CD8-positive, alpha-beta memory T cell (primary cell): ENCODE measurements at places on chromosomes 1 and 21. TPM values are rescaled to one million over a fixed set of nuclear protein-coding genes. Genes with fewer than 3 reads are reported as not detected.

Gene RGS8
- not detected for total RNA-seq

Gene ARHGAP29
- not detected for total RNA-seq

Gene PKP1
- total RNA-seq: not detected

Gene EDN2
- not detected for total RNA-seq

Gene MTMR11
- 1.9 TPM for total RNA-seq

Gene SLC30A1
- 16.5 TPM for total RNA-seq

Gene SH2D2A
- 163 TPM for total RNA-seq

- H3K27ac ChIP-seq: no peak overlapping the region
- DNase-seq: no peak
- H3K4me1 ChIP-seq: no peaks in the 10 kb centered on the region
- H3K27me3 ChIP-seq: no peaks in the 10 kb centered on the region
- H3K36me3 ChIP-seq: no peaks in the 10 kb centered on the region
These were observed 17.1 kb upstream of the SPAG17 start for GRCh38 chr1:118202076-118202608.

GRCh38 chr21:43367296-43367695, 59.6 kb downstream of the SIK1 start:
- H3K36me3 ChIP-seq: no peaks in the 10 kb centered on the region
- H3K4me3 ChIP-seq: no peak overlapping the region
- no peak overlapping the region for H3K27ac ChIP-seq
- no peaks in the 10 kb centered on the region for H3K27me3 ChIP-seq
- no peak for DNase-seq

DNA sequence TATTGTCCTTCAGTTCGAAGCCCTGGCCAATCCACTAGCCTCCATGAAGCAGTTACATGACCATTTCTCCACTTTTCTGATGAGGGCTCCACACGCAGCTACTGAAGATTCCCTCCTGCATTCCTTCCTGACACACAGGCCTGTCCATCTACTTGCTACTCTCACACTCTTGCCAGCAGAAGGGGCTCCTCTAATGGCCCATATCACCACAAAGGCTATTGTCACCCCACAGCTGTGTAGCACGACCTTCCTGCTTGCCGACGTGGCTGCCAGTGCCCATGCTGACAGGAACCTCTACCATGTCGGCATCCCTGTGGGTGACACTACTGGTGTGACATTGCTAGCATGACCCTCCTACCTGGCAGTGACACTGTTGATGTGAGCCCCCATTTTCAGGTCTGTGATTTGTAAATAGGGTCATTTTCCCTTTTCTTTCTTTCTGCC, 1528.6 kb upstream of the TPTE start:
- no peaks in the 10 kb centered on the region for H3K4me1 ChIP-seq
- H3K27ac ChIP-seq: no peak overlapping the region
- no peak for DNase-seq
- no peak overlapping the region for H3K4me3 ChIP-seq
- H3K27me3 ChIP-seq: no peaks in the 10 kb centered on the region

DNA sequence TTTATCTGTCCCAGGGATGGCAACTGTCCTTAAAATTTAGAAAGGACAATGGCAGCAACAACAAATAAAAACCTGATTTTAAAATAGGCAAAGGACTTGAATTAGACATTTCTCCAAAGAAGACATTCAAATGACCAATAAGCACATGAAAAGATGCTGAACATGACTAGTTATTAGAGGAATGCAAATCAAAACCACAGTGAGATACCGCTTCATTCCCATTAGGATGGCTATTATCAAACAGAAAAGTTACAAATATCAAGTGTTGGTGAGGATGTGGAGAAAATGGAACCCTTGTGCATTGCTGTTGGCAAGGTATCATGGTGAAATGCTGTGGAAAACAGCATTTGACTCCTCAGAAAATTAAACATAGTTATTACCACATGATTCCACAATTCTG, 120.7 kb downstream of the CRB1 start:
- no peaks in the 10 kb centered on the region for H3K36me3 ChIP-seq
- peaks cover 37% of the 10 kb centered on the region for H3K4me1 ChIP-seq
- no peak for DNase-seq
- no peaks in the 10 kb centered on the region for H3K27me3 ChIP-seq
- no peak overlapping the region for H3K27ac ChIP-seq

DNA sequence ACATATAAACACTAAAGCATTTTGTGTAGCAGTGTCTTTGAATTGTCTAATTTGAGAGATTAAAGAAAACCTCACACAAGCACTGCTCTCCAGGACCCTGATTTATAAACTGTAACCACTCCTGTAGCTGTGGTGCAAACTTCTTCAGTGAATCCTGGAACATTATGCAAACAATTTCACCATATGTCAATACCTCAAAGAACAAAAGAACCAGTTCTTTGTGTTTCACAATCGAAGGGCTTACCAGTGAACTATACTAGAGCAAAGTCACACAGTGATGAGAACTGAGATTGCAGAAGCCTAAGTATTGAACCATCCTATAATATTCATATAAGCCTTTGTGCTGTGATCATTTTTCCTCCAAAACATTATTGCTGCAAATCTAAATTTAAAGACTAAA, 21.5 kb downstream of the DPH5 start:
- no peak for DNase-seq
- peaks cover 56% of the 10 kb centered on the region for H3K4me1 ChIP-seq
- H3K27ac ChIP-seq: no peak overlapping the region
- no peaks in the 10 kb centered on the region for H3K27me3 ChIP-seq
- H3K4me3 ChIP-seq: no peak overlapping the region

GRCh38 chr1:225388372-225388771, 39.5 kb downstream of the LBR start:
- no peaks in the 10 kb centered on the region for H3K27me3 ChIP-seq
- H3K4me1 ChIP-seq: no peaks in the 10 kb centered on the region
- H3K36me3 ChIP-seq: no peaks in the 10 kb centered on the region
- no peak overlapping the region for H3K27ac ChIP-seq
- H3K4me3 ChIP-seq: no peak overlapping the region
- DNase-seq: no peak

- H3K27ac ChIP-seq: peak overlapping the region; percentile 64
- H3K27me3 ChIP-seq: no peaks in the 10 kb centered on the region
- no peak overlapping the region for H3K4me3 ChIP-seq
- peaks cover 54% of the 10 kb centered on the region for H3K4me1 ChIP-seq
- no peaks in the 10 kb centered on the region for H3K36me3 ChIP-seq
- DNase-seq: no peak
These were observed 128.8 kb downstream of the ADSS2 start for GRCh38 chr1:244322791-244323521.

DNA sequence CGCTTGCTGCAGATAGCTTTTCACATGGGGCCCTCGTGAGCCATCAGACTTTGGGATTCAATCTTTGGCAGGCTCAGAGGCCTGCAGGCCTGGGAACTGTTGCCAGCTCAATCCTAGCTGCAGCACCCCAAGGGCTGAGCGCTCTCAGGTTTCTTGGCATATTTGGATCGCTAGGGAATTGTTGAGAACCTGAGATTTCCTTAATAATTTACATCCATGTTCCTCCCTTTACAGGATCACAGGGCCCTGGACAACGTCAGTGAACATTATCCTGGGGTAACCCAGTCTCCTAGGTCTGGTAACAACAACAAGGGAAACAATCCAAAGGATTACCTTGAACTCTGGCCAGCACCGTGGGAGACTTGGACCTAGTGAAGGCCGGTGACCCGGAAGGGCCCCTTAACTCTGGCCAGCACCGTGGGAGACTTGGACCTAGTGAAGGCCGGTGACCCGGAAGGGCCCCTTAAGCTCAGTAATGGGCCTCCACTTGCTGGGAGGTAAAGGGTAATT, 49.3 kb upstream of the NEK2 start:
- H3K36me3 ChIP-seq: no peaks in the 10 kb centered on the region
- no peak for DNase-seq
- no peaks in the 10 kb centered on the region for H3K4me1 ChIP-seq

DNA sequence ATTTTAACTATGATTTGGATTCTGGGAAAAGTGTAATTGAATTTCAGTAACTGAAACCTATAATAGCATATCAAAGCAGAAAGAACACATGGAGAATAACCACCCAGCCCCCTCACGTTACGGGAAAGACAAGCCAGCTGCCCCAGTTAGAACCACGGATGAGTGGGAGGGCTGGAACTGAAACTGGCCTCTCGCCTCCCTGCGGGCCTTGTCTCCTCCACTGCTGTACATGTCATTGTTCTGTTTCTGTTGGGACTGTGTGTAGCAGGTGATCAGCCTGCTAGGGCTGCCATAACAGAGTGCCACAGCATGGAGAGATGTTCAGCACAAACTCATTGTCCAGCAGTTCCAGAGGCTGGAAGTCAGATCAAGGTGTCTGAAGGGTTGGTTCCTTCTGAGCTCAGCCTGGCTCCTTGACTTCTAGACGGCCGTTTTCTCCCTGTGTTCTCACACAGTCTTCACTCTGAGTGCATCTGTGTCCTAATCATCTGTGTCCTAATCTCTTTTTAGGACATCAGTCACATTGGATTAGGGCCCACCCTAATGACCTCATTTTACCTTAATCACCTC, 52.4 kb downstream of the MAP3K21 start:
- no peaks in the 10 kb centered on the region for H3K36me3 ChIP-seq
- H3K4me3 ChIP-seq: no peak overlapping the region
- DNase-seq: no peak
- no peak overlapping the region for H3K27ac ChIP-seq
- H3K4me1 ChIP-seq: no peaks in the 10 kb centered on the region

DNA sequence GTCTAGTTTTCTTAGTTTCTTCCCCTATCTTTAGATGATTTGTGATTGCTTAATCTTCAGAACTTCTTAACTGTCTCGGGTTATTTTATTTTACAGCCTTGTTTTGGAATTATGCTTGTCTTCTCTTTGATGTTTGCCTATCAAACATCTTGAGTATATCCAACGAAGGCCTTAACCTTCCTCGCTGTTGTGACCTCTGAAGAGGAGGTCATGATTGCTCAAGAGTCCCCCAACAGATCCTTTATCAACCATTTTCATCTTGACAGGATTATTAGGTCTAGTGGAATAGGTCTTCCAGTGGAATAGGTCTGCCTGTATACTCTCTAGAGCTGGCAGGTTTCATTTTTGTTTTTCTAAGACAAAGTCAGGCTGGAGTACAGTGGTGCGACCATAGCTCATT, 45.7 kb downstream of the UBE4B start:
- H3K27me3 ChIP-seq: no peaks in the 10 kb centered on the region
- no peak for DNase-seq
- no peaks in the 10 kb centered on the region for H3K4me1 ChIP-seq
- no peak overlapping the region for H3K4me3 ChIP-seq
- H3K36me3 ChIP-seq: peaks cover 4% of the 10 kb centered on the region

DNA sequence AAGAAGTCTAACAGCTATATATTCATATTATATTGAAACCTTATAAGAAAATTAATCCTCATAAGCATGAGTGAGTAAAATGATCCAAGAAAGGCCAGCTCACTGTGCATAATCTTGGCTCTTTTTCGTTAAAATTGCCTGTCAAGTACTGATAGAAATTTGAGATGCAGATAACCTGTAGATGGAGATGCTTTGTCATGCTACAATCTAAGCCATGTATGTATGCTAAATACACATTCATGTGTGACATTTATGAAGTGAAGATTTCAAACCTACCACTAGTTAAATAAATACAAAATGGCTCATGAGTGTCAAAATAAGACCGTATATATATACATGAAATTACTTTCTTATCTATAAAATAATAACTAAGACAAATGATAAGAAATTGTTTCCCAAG, 1491.5 kb upstream of the PRMT6 start:
- H3K27me3 ChIP-seq: no peaks in the 10 kb centered on the region
- no peaks in the 10 kb centered on the region for H3K36me3 ChIP-seq
- no peak for DNase-seq
- H3K4me3 ChIP-seq: no peak overlapping the region
